ENCODE measurements at places on chromosomes 5 and 9.

DNA sequence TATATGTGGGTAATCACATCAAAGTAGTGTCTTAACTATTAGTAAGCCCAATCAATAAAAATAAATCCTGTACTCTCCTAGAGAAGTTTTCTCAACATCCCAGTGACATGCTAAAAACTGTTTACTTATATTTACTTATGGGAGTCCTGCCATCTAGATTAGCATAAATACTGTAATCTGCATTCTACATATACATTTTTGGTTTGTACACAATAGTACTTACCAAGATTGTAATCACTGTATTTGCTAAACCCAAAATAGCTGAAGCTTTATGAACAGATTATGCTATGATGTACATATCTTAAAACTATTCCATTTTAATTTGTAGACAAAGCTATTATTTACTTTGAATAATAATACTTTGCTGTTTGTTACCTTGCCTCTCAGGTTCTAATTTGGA lies 105.4 kb downstream of the EDIL3 start:
- DNase-seq, result no peak

GRCh38 chr5:181059297-181060230 lies 19.5 kb downstream of the BTNL9 start:
- DNase-seq, result no peak

GRCh38 chr5:135977375-135977928 lies 22.7 kb upstream of the LECT2 start:
- DNase-seq, result no peak

DNA sequence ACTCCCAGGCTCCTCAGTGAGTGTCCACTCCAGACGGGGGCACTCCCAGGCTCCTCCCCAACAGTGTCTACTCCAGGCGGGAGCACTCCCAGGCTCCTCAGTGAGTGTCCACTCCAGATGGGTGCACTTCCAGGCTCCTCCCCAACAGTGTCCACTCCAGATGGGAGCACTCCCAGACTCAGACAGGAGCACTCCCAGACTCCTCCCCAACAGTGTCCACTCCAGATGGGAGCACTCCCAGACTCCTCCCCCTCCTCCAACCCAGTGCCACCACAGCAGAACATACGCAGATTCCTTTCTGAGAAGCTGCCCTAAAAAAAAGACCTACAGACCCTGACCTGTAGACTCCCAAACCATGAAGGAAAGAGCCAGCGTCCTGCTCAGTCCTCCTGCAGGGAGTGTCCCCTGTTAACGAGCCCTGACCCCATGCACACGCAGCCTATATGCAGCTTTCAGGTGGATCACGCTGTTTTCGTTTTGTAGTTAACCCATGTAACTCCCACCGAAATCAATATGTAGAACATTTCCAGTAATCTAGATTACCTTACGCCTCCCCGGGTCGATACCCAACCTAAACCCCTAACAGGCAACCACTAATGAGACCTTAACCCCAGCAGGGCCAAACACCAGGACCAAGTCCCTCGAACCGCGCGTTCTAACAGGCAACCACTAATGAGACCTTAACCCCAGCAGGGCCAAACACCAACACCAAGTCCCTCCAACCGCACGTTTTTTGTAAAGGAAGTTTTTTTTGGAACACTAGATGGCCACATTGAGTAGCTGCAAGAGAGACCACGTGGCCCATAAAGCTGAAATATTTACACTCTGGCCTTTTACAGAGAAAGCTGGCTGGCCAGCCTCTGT lies 15.7 kb downstream of the PNPLA7 start:
- DNase-seq, result peak; percentile 72

DNA sequence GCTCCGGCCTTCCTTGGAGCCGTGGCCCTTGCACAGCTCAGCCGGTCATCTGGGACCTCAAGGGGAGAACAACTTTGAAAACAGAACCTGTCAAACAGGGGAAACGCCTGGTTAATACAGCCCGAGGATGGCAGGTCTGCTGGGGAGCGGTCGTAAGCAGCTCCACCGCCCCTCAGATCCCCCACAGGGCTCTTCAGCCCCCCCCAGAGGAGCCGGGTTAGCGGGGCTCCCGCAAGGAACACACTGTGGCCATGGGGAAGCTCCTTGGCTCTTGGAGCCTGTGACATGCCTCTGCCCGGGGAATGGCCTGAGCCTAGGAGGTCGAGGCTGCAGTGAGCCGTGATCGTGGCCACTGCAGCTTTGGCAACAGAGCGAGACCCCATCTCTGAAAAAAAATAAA lies 6.8 kb downstream of the TMEM250 start:
- DNase-seq, result no peak

Data from hepatic stellate cell (primary cell).